Stimulated activated CD8-positive, alpha-beta memory T cell treated with anti-CD3 and anti-CD28 coated beads, Interleukin-4, amount 100 ng/mL, for 1 hour (primary cell): ENCODE measurements at places on chromosomes 1 and 21.

DNA sequence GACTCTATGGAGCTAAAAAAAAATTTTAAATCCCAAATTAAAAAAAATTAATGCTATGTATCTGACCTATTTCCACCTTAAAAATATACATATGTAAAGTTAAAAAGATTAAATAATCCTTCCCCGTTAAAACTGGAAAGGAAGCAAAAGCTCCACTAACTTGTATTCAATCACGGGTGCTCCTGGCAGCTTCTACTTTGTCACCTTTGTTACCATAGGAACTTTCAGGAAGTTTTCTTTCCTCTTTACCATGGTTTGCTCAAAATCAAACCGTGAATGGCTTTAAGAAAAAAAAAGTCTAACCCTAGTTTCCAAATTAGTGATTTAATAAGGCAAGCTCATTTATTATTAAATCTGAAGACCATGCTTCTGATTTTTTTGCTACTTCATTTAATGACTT, 3.5 kb downstream of the GPATCH2 start:
- DNase-seq = no peak

DNA sequence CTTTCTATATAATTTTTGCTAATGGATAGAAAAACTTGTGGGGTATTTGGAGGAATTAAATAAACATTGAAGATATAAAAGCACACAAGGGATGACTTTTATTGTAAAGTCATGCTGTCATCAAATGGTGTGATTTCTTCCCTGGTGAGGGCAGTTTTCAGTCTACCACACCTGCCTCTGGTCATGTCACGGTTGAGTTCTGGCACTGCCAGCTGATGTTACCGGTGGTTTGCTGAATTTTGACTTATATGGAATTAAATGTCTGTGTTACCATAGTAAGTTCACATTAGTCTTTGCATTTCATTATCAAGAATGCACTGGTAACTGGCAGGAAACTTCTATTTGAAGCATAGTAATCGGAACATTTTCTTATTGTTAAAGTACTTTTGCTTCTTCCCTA, 13.4 kb downstream of the S1PR1 start:
- no peak for DNase-seq

GRCh38 chr1:6962478-6962995, 177.3 kb downstream of the CAMTA1 start:
- no peak for DNase-seq

DNA sequence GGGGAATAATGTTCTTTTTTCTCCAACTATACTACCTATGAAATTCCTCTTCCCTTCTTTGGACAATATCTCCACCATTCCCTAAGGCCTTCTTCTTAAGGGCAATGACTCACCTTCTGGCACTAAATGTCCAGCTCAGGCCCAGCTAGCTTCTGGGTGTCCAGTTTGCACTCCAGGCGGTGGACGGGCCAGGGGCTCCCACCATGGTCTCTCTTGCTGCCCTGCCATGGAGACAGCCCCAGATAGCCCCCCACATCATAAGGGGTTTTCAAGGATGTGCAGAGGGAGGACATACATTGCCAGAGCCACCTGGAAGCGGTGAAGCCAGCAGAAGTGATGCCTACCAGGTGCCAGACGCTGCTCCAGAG, 43.8 kb downstream of the C1orf198 start:
- no peak for DNase-seq

DNA sequence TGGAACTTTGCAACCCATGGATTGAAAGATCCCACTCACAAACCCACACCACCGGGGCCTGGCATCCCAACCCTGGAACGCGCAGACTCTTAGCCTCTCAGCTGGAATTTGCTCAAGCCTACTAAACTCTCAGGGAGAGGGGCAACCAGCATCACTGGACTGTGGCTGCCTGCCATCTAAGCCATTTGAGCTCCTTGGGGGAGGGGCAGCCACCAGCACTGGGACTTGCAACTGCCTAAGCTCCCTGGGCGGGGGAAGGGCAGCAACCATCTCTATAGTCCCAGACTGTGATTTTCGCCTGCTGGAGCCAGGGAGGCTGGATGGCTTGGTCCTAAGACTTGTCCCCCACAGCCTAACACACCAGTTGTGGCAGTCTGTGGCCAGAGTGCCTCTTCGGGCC, 122.3 kb downstream of the SNX7 start:
- DNase-seq = no peak

- DNase-seq = no peak
Observed at GRCh38 chr1:17759114-17759513, 4.0 kb downstream of the ACTL8 start.

- no peak for DNase-seq
Observed at GRCh38 chr1:160222546-160222945, 17.4 kb downstream of the PEA15 start.
